AG08395 (cell line): ENCODE measurements at places on chromosomes 1 and 21.

GRCh38 chr1:87074001-87074795, 159.8 kb downstream of the HS2ST1 start:
- no peak for DNase-seq

DNA sequence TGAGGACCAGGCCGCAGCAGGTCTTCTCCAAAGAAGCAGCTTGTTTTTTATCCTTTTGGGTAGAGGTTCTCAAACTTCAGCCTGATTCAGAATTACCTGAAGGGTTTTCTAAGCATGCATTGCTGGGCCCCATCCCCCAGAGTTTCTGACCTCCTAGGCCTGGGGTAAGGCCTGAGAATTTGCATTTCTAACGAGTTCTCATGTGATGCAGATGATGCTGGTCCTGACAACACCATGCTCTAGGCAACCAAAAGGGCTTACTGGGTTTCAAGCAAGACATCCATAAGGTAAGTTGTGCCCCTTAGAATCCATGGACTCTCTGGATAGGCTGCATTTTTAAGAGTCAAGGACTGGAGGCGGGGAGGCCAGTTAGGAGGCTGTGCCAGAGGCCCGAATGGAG, 295.1 kb downstream of the HHIPL2 start:
- no peak for DNase-seq

GRCh38 chr1:118842452-118843201, 145.5 kb downstream of the TBX15 start:
- DNase-seq: no peak

DNA sequence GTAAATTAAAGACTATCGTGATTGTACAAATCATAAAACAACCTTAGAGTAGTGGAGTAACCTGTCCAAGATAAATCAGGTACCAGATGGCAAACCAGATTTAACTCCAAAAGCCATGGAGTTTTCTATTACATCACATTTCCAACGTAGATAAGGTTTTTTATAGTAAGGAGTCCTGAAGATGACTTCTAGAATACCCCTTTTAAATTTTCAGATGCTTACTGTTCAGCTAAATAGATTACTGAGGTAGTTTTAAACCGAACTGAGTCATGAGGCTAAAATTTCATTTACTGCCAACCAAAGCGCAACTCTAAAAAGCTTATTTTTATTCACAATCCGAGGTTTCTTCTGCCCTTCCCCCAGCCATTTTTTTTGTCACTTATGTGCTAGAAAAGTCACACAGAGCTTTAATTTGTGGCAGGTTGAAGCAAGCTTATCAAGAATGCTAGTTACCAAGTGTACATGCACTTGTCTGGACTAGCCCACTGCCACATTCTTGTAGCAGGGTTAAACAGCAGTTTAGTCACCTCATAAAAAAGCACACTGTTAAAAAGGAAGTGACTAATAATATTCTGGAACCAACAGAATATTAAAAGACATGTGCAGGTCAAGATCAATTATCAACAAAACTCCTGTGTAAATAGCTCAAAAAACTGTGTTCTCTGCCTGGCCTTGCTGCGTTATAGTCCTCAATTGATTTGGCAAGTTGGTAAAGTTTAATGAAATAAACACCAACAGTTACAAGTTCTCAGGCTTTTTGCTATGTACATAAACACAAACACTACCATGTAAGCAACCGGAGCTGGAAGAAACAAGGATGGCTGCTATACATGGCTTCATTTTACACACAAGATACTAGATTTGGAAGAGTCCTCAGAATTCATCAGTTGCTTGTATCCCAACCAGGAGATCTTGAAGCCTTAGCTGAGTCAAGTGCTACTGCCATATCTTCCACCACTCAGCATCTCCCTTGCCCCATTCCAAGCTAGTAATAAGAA, 180.3 kb upstream of the DMRTA2 start:
- peak; percentile 33 for DNase-seq

DNA sequence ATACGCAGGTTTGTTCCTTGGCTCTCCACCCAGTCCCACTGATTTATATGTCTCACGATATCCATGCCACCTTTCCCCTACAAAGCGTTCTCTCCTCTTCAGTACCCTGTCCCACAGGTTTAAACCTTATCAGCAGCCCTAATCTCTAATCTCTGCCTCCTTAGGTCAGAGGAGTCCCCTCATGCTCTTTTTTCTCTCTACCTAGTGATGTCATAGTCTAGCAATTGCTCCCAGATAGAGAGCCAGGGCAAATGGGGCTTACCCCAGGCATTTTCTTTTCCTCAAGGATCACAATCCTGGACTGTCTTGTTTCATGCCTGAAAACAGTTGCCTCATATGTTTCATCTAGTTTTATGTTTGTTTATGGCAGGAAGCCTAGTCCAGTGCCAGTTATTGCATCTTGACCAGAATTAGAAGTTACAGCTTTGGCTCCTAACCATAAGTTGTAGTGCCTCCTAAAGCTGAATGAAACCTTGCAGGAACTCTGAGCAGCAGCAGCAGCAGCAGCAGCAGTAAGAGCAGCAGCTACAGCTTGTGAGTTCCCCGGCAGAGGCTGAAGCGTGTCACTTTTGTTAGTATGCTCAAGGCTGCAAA, 26.7 kb upstream of the TP53BP2 start:
- no peak for DNase-seq
